ENCODE measurements at places on chromosomes 1 and 21.
A peak's percentile ranks its signal among the peaks of the same experiment; 100 is the strongest.

GRCh38 chr1:75616436-75617433 is 5.8 kb upstream of the SLC44A5 start:
- no peak for DNase-seq

- no peak for DNase-seq
Measured at GRCh38 chr1:30982937-30983336, 74.4 kb upstream of the SDC3 start.

GRCh38 chr1:150808121-150808520 is at the start of gene CTSK:
Gene CTSK (minus strand): TSS chr1:150808260. CDS start chr1:150806805, 1,455 bp downstream.
- DNase-seq, result no peak

- no peak for DNase-seq
Measured at GRCh38 chr1:37629008-37629407, 5.7 kb downstream of the RSPO1 start.

- DNase-seq, result no peak
Measured at GRCh38 chr21:36858320-36858957, 108.0 kb downstream of the HLCS start.

GRCh38 chr1:107940701-107941100 is 24.3 kb downstream of the VAV3 start:
- DNase-seq, result no peak

DNA sequence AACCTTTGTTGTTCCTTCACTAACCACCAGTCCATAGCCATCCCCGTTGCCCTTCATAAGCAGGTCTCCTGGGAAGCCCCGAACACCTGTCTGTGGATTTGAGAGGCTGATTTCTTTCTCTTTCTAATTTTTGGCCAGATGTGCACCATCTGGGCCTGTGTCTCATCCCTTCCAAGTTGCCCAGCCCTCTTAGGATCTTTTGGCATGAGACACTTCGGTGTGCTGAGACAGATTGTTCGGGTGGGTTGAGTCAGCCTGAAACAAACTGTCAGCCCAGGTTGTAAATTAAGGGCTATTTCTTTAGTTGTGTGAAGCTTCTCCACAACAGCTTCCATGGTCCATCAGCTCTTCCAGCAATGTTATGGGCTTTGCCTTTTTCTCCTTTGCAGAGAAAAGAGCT is 1.4 kb upstream of the DNAJC11 start:
- DNase-seq, result no peak

DNA sequence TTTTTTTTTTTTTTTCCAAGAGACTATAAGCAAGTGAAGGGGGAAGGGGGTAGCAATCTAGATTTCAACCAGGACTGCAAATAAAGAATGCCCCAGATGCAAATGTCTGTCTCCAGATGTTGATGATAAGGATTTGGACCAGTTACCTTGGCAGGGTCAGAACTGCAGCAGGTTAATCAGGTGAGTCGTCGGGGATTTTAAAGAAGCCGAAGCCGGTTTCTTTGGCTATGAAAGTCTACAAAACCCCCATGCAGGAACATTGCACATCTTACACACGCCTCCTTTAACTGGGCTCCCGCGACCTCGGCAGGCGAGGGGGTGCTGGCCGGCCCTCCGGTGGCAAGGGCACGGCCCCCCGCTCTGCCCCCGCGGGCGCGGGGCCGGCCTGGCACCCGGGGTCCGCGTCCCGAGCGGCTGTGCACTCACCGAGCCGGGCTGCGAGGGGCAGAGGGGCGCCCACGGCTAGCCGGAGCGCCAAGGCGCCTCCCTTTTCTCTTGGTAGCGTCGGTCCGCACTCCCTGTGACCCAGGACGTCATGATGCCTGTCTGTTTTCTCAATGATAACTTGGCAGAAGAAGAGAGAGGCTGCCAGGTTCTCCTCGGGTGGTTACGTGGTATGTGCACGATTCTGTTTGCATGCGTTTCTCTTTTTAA is 366.3 kb upstream of the ESRRG start:
- DNase-seq, result no peak

- DNase-seq, result no peak
Measured at GRCh38 chr1:233364026-233364425, 36.5 kb downstream of the MAP3K21 start.

- no peak for DNase-seq
Measured at GRCh38 chr1:221602830-221603229, 139.1 kb downstream of the DUSP10 start.

DNA sequence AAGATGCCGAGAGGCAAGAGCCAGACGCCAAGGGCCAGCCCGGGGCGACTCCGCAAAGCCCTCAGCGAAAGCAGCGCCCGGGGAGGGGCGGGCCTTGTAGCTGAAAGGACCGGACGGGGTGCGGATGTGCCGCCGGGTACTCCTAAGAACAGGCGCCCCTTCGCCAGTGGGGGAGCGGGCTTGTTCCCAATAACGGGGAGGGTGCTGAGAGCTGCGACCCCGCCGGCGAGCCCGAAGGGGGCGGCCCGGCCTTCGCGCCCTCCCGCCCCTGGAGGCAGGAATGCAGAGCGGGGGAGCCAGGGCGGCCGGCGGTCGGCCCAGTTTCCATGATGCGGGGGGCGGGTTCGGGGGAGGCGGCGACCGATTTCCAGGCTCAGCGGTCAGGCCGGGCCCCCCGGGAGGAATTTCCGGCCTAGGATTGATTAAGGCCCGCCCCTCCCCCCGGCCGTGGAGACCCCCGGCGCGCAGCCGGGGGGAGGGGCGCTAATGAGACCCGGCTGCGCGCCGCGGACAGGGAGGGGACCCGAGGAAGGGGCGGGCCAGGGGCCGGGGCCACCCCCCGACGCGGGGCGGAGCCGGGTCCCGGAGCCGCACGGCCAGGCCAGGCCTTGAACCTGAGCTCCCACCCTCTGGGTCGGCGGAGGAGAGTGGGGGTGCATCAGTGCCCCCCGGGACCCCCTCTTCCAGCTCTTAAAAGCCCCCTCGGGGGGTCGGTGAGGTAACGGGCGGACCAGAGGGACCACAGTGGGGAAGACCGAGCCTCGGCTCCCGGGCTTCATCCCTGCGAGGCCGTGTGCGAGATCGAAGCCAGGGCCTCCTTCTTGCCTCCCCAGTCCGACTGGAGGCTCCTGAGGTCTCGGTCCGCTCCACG is 898 bp upstream of the TMEM200B start:
- peak; percentile 52 for DNase-seq

DNA sequence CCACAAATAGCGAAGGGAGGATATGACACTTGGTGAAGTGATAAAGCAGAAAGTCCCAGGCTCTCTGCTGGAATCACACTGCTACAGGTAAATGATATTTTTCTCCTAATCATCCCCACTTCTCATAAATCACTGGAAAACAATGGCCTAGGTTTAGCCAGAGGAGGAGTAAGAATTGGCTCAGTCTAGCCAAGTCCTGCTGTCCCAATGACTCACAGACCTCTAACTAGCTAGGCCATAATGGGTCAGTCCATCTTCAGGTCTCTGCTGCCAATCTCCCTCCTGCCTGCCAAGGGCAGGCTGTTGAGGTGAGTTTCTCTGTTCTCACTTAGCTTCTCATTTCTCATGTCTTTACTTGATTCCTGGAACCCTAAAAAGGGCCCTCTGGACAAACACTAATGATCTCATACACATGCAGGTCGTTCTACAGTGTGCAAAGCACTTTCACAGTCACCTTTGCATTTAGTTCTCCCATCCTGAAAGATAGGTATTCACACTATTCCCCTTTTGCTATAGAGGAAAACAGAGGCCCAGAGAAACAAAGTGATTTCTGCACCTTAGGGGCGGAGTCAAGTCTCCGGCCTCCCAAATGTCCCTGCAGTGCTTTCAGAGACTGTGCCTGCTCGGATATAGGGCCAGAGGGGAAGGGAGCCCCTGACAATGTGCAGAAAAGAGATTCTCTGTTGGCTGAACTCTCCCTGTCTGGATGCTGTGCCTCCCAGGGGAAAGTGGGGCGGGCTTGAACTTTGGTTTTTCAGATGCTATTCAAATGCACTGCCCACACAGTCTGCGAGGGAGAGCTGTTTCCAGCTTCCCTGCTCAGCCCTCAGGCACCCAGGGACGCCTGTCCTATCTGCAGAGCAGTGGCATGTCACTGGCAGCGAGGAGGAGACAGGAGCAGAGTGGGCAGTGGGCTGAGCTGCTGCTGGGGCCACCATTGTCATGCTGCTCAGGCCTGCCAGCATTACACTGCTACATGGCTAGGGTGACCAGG is 3.9 kb upstream of the CDK18 start:
- DNase-seq, result no peak

DNA sequence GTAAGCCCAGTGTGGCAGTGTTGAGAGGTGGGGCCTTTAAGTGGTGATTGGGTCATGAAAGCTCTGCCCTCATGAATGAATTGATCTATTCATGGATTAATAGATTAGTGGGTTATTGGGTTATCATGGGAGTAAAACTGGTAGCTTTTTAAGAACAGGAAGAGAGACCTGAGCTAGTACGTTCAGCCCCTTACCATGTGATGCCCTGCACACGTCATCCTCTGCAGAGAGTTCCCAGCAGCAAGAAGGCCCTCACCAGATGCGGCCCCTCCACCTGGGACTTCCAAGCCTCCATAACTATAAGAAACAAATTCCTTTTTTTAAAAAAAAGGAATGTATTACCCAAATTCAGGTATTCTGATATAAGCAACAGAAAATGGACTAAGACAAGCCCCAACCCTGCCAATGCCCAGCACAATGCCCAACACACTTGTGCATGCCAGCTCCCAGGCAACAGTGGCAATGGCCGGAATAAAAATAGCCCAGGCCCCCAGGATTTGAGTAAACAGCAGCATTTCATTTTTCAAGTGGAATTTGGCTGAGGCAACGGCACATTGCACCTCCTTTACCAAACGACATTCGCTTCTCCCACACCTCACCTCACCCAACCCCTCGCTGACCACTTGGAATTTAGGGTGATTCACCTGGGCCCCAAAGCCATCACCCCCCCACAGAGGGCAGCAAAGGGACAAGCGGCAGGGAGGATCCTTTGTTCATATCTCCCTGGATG is 215.9 kb downstream of the TOMM20 start:
- DNase-seq, result peak; percentile 12

DNA sequence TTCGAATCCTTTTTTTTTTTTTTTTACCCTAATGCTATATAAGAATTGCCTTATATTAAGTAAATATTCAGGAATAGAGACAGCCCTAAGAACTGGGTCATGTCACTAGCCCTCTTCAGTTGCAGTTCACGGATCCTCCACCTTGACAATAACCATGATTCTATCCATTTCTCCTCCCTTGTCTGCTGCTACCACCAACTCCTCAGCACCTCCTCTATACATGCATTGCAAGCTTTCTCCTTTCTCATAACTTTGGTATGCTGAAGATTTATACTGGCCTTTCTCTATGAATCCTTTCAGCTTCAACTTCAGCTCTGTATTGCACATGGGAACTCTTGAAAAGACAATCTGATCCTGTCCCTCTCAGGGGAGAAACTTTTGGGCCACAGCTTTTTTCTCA is 14.3 kb upstream of the DR1 start:
- DNase-seq, result no peak

DNA sequence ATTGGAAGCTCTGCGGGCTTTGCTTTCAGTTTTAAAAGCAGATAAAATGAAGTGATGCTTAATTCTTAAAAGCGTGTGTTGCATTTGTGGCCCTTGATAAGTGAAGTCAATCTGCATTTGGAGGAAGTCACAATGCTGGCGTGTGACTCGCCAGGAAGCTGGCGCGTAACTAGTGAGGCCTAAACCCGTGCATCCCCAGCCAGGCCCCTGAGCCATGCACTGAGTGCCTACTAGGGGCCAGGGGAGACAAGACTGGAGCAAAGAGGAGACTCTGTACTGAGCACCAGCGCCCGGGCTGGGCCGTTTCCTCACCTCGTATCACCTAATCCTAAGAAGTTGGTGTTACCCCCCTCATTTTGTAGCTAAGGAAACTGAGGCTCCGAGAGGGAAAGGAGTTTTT is 4.6 kb upstream of the DDOST start:
- no peak for DNase-seq

GRCh38 chr1:159084867-159085266 is 8.3 kb upstream of the AIM2 start:
- DNase-seq, result no peak

DNA sequence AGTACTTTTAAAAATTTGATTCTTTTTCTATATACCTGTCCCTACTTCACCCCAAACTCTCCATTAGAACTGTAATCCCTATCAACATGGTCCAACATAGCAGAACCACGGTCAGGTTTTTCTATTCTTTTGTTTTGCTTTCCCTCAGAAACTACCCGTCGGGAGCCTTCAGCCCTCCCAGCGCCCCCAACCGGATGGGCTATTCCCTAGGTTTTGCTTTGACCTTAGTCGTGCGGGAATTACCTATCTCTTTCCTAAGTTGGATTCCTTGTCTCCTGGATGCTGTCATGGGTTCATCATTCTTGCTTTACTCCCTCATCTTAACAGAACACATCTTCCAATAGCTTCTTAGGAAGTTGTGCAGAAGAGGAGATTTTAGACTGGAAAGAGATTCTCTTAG is 97.5 kb upstream of the LBR start:
- no peak for DNase-seq

DNA sequence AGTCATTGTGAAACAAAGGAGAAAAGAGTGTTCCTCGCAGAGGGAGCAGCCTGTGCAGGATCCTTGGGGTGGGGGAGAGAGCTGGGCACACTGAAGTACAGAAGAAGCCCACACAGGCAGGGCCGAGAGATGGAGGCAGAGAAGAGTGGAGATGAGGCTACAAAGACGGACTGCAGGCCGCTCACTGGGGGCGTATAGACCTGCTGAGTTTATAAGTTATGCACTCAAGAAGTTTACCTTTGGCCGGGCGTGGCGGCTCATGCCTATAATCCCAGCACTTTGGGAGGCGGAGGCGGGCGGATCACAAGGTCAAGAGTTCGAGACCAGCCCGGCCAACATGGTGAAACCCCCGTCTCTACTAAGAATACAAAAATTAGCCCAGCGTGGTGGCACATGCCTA is 7.6 kb upstream of the SLAMF9 start:
- DNase-seq, result no peak

- no peak for DNase-seq
Measured at GRCh38 chr1:152884085-152884484, 6.0 kb downstream of the SMCP start.

DNA sequence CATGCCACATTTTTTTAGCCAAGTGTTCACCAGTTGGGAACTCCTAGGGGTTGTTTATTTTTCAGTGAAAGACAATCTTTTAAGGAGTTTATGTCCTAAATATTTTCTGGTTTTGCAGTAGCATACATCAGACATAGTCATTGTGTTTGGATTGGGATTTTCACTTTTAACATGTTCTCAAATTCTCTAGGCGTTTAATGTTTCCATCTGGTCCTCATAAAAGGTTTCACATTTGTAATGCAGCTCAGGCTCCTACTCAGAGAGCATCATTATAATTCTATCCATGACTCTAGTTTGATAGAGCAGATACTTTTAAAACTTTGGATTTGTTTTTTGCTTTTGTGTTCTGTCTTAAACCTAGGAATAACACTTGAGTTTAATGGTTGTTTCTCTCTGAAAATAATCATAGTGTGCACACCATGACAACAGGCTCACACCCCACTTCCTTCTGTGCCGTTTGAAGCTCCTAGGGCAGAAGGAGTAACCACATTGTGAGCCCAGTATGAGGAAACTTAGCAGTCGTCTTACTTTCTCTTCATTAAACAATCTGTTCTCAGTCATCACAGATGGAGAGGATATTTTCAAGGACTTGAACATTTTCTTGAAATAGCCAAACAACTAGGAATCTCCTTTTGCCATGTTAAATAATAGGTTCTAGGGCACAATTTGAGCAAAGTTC is 219.6 kb downstream of the PDE4B start:
- no peak for DNase-seq
